CD4-positive, alpha-beta memory T cell (primary cell): ENCODE measurements at places on chromosomes 3 and 15. TPM values are rescaled to one million over a fixed set of nuclear protein-coding genes. Genes with fewer than 3 reads are reported as not detected.

GRCh38 chr3:82012775-82013174 is 251.3 kb upstream of the GBE1 start:
- no peak for DNase-seq

GRCh38 chr3:64073158-64073761 is 50.0 kb upstream of the PSMD6 start:
- no peak for DNase-seq

DNA sequence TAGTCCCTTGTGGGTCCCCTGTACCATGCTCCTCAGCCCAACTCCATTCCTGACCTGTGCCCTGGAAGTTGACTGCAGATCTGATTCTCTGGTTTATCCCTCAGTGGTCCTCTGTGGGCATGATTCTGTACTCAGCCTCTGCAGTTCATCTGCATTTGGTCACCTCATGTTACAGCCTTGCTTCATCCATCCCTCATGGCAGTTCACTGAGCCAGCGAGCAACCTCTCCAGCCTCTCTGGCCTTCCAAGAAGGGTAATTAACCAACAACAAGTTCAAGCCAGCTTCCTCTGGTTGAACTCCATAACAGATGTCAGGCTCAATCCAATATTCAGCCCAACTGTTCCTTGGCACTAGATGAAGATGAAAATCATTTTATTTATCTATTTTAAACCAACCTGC is 509.5 kb downstream of the NTRK3 start:
- DNase-seq: no peak

GRCh38 chr3:117201901-117202774 is 492.6 kb downstream of the TUSC7 start:
- no peak for DNase-seq

DNA sequence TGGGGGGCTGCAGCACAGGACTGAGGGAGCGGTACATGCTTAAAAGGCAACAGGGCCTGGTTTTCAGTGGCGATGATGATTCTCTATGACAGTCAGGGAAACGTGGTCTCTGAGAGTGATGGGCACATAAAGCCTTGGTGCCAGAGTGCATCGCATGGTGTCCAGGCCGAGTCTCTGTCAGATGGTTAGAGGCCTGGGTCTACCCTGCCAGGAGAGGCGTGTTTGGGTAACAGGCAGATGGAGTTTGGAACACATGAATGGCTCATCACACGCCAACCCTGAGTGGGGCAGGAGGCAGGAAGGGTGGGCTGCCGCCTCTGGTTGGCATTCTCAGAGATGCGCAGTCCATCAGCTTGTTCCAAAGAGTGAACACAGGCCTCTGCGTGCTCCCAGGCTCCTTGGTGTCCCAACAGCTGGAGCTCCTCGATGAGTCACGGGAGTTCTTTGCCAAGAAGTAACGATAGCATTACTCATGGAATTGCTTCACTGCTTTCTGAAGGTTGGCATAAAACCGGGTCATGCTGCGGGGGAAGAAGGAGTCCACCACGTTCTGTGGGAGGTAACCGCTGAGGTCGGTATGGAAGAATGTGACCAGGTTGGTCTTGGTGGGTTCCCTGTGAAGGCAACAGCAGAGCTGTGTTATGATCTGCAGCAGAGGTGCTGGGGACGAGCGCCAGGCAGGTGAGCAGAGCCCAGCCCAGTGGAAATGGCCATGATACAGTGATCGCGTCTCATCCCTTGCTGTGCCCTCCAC is 11.0 kb downstream of the STARD5 start:
- no peak for DNase-seq

- DNase-seq: no peak
Measured at GRCh38 chr3:155270485-155271342, 22.8 kb downstream of the STRIT1 start.

DNA sequence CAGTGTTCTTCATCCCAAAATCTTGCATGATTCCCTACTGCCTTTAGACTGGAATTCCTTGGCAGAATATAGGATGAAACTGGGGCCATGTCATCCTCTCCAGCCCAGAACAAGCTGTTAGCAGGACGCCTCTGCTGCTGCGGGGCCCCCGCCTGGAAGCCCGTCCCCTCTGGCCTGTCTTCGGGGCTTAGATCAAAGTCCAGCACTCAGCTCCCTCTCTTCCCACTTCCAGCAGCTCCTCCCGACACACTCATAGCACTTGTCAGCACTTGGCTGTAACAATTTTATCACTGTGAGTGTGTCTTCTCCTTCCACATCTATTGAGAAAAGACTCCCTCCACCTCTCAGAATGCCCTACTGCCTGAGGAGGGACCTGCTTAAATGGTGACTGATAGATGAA is 112.0 kb upstream of the HACD2 start:
- no peak for DNase-seq

DNA sequence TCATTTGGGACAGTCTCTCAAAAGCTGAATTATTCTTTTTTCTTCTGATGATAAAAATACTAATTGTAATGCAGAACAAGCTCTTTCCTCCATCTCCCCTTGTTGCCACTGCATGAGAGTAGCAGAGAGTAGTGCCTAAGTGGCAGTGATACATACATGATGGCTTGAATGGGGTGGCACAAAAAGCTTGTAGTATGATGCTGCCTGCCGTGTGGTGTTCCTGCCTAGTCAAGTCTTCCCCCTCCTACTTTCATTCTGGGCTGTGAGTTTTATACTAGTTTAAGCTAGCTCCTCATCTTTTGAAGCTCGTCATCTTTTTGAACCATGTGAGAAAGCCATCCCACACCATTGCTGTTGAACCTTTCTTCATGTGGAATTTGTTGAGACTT is 230.5 kb downstream of the NFKBIZ start:
- no peak for DNase-seq

The SEMA6D gene
- not detected for polyA plus RNA-seq

The ACTRT3 gene
- polyA plus RNA-seq: not detected

The METTL6 gene
- 18.3 TPM for polyA plus RNA-seq

The TGM5 gene
- not detected for polyA plus RNA-seq

The ABHD6 gene
- polyA plus RNA-seq: 4.7 TPM
